NCI-H1417 (cell line): ENCODE measurements at places on chromosomes 12 and 14.
A peak's percentile ranks its signal among the peaks of the same experiment; 100 is the strongest.

GRCh38 chr12:75655315-75655806, 144.0 kb upstream of the KRR1 start:
- no peak for DNase-seq

GRCh38 chr12:110739488-110739887, 3.2 kb downstream of the PPP1CC start:
- no peak for DNase-seq

GRCh38 chr12:113961921-113962710, 4.0 kb downstream of the RBM19 start:
- no peak for DNase-seq

DNA sequence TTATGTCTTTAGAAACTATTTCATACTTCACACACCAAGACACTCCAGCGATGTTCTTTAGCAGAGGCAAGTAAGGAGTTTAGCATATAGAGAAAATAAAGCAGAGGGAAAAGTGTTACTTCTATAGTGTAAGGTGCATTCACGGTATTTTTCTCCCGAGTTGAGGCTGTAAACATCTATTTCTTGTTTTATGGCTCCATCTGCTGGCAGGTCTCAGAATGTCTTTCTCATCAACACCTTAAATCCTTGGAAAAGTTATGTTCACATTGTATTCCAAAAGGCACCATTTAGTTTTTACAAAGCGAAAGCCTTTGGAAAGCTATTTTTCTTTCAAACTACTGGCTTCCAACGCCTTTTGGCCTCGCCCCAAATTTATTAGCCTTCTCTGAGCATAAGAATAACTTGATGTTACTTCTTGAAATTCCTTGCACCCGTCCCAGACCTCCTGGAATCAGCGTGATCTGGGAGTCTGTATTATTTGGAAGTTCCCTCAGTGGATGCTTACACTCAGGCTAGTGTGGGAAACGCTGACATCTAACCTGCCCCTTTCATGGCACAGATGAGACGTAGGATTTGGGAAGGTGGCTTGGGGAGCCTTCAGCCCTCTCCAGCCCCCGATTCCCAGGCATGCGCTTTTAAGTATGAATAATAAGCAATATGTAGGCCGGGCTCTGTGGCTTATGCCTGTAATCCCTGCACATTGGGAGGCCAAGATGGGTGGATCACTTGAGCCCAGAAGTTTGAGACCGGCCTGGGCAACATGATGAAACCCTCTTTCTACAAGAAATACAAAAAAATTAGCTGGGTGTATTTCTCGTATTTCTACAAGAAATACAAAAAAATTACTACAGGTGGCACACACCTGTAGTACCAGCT, 1.9 kb upstream of the PIWIL1 start:
- DNase-seq, result peak; percentile 70

- no peak for DNase-seq
These were observed 31.5 kb upstream of the BCL7A start for GRCh38 chr12:121990114-121990647.

DNA sequence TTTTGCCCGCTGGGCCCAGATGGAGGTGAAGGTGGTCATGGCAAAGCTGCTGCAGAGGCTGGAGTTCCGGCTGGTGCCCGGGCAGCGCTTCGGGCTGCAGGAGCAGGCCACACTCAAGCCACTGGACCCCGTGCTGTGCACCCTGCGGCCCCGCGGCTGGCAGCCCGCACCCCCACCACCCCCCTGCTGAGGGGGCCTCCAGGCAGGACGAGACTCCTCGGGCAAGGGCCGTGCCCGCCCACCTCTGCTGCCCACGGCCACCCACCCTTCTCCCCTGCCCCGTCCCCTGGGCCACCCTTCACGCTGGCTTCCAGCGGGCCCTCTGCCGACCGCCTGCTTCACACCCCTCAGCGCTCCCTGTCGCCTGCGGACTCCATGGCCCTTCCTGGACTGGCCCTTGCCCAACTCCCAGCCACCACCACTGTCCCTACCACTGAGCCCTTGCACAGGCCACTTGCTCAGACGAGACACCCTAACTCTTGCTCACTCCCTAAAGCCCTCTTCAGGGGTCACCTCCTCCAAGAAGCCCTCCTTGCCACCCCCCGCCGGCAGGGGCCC, 42.5 kb downstream of the CYP46A1 start:
- DNase-seq, result no peak

DNA sequence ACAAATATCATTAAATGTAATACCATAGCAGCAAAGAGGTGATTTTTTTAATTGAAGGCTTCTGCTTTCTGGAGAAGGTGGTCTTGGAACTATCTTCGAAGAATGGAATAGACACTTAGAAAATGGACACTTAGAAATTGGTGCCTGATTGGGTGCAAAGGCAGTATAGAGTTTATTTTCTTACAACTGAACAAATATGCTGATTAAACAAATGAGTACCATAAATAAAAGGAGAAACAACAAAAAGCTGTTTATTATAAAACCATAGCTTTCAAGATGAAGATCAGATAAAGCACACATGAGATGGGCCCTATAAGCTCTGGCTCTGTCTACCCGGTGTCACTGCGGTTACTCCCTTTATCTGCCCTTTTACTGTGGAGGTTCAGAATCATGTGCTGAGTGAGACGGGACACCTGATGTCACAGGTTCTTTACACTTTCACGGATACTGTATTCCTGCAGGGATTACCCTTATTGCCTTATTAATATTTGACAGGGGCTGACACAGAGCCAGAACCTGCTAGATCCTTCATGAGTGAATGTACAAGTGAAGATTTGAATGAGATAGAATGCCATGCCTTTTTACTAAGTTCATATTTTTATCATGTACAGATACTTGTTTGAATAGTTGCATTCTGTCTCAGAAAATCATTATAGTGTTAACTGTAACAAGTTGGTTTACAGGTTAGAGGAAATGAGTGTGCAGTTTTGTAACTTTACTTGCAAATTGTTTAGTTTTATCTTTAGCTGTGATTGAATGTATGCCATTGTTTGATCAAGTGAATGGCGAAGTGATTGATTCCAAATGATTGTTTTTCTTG, 477.5 kb upstream of the RGS6 start:
- no peak for DNase-seq

- DNase-seq, result no peak
These were observed 130.4 kb upstream of the NTF3 start for GRCh38 chr12:5301539-5301938.

- peak; percentile 69 for DNase-seq
These were observed 143.7 kb downstream of the AKAP6 start for GRCh38 chr14:32472512-32473463.

GRCh38 chr12:132469423-132469822, 20.5 kb upstream of the FBRSL1 start:
- DNase-seq, result no peak

- no peak for DNase-seq
These were observed 8.5 kb downstream of the COX14 start for GRCh38 chr12:50120521-50120920.

DNA sequence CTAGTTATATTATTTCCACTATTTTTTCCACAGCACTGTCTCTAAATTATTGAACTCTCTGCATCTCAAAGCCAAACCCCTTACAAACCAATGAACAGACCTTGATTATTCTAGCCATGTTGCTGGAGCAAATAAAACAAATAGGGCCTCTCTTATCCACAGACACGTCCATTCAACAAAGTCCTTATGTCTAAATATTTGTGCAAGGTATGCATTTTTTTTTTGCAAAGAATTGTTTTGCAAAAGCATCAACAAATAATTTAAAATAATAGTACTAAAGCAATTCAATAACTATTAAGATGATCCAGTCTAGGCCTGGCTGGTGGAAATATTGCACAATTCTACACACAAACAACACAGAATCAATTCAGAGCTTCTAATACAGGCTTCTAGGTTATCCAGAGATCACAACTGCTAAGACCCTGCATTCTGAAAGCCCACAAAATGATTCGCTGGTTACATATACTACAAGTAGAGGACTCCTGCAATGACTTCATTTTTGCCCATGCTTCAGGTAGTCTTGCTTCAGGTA, 221.0 kb downstream of the SLC25A21 start:
- no peak for DNase-seq

GRCh38 chr14:52021957-52022600, 32.7 kb downstream of the RTRAF start:
- no peak for DNase-seq

GRCh38 chr12:121297435-121297991, 1.0 kb upstream of the CAMKK2 start:
- peak; percentile 93 for DNase-seq

- DNase-seq, result no peak
These were observed 416.5 kb downstream of the NRXN3 start for GRCh38 chr14:78586681-78587080.

DNA sequence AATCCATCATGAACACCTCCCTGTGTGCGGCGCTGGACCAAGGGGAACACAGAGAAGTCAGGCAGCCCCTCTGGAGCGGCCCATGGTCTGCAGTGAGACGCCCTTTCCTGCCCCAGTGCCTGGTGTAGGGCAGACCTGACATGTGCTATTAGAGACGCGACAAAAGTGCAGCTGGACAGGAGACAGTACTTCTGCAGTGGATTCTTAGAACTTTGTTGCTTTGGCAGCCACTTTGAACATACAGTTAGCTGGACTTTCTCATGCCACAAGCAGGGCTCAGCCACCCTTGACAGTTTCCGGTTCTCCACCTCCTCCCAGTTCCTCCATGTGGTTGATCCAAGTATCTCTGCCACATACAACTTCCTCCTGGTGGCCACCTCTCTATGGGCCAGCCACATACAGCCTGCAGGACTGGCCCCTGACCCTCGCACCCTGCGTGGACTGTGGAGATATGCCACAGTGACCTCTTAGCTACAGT, 45.9 kb downstream of the LGMN start:
- no peak for DNase-seq

- no peak for DNase-seq
These were observed 29.4 kb upstream of the PLD4 start for GRCh38 chr14:104895207-104895785.

GRCh38 chr12:59158066-59158465, 237.8 kb upstream of the LRIG3 start:
- DNase-seq, result no peak

GRCh38 chr12:16021676-16022075, 110.5 kb downstream of the DERA start:
- DNase-seq, result no peak

GRCh38 chr14:106778986-106779385, 1252.6 kb downstream of the TMEM121 start:
- DNase-seq, result no peak

GRCh38 chr12:12447837-12448236, 91.0 kb downstream of the BORCS5 start:
- DNase-seq, result no peak

GRCh38 chr14:51165415-51165814, 70.5 kb upstream of the TRIM9 start:
- DNase-seq, result no peak
